Body of pancreas (tissue), 4 donors: ENCODE measurements at places on chromosomes 1 and 21.

DNA sequence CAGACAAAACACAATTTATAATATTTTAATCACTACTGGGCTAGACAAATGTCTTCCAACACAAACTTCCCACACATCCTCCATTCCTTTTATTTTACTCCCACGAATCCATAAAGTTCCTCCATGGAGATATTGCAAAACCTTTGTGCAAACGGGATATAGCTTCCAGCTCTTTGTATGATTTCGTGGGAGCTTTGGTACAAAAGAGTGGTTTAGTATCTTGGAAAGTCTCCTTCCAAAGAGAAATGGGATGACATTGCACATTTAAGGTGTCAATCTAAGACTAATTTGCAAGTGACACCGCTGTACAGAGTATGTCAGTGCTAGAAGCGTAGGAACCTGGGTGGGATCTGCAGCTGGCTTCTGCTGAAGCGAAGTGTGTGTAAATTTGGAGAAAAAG, 455.2 kb upstream of the RUNX1 start:
- no peak for DNase-seq

- no peak for DNase-seq
Observed at GRCh38 chr1:236997361-236997760, 6.9 kb downstream of the MT1HL1 start.

GRCh38 chr1:199272628-199273086, 633.8 kb downstream of the PTPRC start:
- DNase-seq = peak; percentile 70

- no peak for DNase-seq
Observed at GRCh38 chr1:191453487-191453886, 704.8 kb upstream of the RGS18 start.

- no peak for DNase-seq
Observed at GRCh38 chr1:117793413-117793812, 136.0 kb downstream of the GDAP2 start.

- DNase-seq = no peak
Observed at GRCh38 chr1:217062586-217062985, 339.4 kb upstream of the ESRRG start.

DNA sequence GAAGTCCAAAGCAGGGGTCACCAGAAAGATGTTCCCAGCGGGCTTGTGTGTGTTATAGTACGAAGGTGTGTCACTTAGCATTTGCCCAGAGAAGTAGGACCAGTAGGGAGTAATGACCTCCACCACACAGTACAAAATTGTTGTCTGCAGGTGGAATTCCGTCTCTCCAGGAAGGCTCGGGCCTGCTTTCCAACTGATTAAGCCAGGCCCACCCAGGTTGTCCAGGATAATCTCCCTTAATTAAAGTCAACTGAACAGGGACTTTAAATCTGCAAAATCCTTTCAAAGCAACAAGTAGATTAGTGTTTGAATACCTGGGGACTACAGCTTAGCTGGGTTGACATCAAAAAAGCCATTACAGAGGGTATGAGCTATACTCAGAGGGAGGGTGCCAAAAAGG, 131.3 kb downstream of the BACH1 start:
- no peak for DNase-seq

- peak; percentile 37 for DNase-seq
Observed at GRCh38 chr1:16017461-16018303, at the start of gene HSPB7. Gene HSPB7 (minus strand): TSS chr1:16018043. CDS start chr1:16017963, 80 bp downstream.

GRCh38 chr1:13760340-13760739, 60.4 kb downstream of the PRDM2 start:
- no peak for DNase-seq

- no peak for DNase-seq
Observed at GRCh38 chr1:40789661-40790430, 6.3 kb downstream of the KCNQ4 start.

DNA sequence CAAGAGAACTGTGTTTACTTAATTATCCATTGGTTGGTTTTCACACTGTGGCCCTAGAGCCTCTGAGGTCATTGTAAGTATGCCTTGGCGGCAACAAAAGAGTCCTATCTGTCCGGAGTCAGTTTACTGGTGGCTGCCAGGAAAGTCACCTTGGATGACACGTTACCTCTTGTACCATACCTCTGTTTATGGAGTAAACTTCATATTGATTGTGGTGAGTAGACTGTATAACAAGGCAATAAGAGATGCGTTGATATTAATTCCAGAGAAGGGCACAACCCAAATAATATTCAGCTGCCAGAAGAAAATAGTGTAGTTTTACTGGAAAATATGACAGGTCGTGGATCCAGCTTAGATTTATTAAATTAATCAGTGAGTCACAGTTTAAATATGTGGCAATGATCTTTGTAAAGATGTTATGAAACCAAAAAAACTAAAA, 20.4 kb upstream of the KIF14 start:
- peak; percentile 53 for DNase-seq

DNA sequence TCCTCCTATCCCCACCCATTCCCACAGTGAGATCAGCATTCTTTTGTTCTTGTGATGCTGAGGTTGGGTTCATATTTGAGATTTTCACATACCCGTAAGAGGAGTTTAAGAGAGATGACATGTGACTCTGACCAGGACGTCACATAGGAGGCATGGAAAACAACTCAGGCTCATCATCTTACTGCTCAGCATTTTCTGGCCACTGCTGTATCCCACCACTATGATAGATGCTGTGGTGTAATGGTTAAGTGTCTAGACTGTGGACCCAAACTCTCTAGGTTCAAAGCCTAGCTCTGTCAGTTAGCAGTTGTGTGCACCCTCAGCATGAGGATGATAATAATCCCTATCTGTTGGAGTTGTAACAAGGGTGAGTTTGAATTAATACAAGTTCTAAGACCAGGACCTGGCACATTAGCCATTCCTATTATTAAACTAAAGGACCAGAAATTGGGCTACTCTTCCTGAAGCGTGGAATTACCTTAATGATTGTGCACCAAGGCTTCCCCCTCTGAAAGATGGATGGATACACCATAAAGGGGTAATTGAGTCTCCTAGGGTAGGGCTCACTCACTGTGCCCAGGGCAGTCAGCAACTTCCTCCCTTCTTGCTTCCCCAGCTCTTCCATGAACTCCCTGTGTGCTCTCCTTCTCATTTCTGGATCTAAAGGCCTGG, 40.9 kb downstream of the LGR6 start:
- no peak for DNase-seq

- DNase-seq = no peak
Observed at GRCh38 chr1:219812086-219812485, 116.3 kb downstream of the SLC30A10 start.

- no peak for DNase-seq
Observed at GRCh38 chr1:178768423-178768822, 43.4 kb downstream of the RALGPS2 start.

DNA sequence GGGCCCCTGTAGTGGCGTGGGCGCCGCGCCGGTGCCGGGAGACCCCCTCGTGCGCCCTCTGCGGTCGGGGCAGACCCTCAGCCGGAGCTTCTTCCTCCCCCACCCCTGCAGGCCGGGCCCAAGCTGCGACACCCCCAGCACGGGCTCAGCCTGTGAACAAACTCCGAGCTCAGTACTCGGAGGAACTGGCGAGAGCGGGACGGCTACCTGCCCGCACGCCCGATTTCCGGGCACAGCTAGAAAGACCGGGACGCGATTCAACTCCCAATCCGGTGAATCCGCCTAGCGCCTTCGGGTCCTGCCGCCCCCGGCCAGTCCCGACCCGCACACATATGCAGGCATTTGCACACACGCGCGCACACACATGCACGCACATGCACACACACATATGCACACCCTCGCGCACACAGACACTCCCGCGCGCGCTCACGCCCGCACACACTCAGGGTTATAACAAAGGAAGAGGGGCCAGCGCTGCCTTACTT, 580 bp upstream of the BLACAT1 start:
- no peak for DNase-seq
